GM12865 (cell line): ENCODE measurements at places on chromosomes 4 and X.

DNA sequence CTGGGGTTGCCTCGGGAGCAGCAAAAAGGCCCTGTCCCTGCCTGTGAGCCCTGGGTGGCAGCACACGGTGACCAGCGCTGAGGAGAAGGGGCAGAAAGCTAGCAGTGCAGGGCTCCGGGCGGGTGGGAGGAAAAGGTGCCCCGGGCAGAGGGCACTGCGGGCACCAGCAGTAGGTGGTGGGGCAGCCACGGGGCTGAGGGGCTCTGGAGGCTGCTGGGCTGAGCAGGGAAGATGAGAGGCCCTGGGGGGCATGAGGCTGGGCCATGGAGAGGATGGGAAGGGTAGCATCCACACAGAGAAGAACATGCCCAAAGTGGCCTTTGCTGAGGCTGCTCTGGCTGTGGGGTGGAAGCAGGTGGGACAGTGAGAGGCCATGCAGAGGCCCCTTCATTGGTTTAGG is 67.5 kb upstream of the NKX1-1 start:
- no peak for DNase-seq

DNA sequence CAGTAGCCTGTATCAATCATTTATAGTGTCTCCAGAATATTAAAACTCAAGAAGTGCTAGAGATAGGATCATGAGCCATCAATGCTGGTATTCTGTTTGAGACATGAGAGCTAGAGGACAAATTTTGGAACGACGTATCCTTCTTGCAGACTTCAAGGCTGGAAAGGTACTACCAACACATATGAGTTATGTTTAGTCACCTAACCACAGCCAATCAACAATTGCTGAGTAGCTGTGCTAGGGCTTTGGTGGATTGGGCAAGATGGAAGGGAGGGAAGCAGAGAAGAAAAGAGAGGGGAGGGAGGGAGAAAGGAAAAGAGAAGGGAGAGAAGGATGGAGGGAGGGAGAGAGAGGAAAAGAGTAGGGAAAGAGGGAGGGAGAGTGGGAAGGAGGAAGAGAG is 21.6 kb upstream of the RAI2 start:
- no peak for DNase-seq

- DNase-seq: no peak
These were observed 47.2 kb downstream of the SLC34A2 start for GRCh38 chr4:25702848-25703247.

GRCh38 chr4:91362125-91362524 is 941.6 kb upstream of the GRID2 start:
- DNase-seq: no peak

DNA sequence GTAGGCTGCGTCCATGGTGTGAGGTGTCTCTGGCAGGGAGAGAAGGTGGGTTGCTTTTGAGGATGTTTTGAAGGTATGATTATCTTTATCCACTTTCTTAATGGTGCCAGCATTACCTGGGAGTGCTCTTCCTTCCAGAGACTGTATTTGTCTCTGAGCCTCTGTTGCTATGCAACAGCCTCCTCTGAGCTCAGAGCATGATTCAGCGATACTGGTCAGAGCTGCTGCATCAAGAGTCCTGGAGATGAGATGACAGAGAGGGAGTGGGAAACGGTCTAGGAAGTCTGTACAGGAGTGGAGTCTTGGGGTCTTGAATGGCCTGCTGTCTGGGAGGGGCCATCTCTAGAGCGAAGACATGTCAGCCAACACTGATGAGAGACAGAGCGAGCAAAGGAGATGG is 104.4 kb upstream of the RAB40AL start:
- no peak for DNase-seq

- DNase-seq: no peak
These were observed 46.4 kb downstream of the CPLX1 start for GRCh38 chr4:779555-779954.

- no peak for DNase-seq
These were observed 26.7 kb downstream of the SMARCA1 start for GRCh38 chrX:129496625-129497024.

DNA sequence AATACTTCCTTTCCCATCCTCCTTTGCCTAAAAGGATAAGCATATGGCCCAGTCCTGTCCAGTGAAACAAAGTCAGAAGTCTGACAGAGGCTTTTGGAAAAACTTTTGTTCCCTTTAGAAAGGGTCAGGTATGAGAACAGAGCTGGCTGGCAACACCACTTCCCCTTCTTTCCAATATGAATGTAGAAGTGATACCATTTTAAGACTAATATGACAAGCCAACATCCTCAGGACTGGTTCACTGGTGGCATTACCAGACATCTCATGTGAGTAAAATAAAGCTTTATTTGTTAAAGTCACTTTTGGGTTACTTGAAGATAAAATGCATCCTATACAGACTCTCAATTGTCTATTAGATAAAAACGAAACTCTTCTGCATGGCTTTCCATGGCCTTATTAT is 83.6 kb upstream of the PTCHD1 start:
- no peak for DNase-seq

- no peak for DNase-seq
These were observed 194.7 kb upstream of the CXorf51B start for GRCh38 chrX:146614663-146615478.

DNA sequence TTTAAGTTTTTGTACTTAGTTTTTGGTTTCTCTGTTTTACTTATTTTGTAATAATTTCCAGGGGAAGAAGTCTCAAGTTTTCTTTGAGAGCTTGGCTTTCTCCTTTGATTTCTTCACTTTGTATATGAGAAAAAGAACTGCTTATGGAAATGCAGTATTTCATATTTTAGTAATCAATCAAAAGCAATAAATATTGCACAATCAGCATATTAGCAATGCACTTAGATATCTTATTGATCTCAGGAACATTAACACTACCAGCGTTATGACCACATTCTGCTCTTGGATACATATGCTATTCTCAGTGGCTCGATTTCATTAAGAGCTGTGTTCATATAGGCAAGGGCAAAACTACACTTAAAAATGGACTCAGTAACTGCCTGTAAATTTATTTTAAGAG is 381.0 kb upstream of the DMD start:
- DNase-seq: no peak

DNA sequence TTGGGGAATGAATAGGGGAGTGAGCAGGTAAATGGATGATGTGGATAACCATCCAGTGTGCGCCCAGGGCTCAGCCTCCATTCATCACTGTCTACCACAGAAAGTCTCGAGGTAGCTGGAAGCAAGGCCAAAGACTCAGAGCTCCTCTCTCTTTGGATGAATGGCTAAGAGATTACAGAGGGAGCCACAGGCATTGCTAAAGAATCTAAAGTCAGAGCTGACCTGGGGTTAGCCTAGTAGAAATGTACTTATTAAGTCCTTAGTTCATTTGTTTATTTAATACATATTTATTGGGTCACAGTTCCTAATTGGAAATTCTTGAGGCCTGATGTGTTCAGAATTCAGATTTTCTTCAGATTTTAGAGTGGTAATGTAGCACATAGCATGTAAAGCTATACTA is 88.7 kb upstream of the HPF1 start:
- no peak for DNase-seq

DNA sequence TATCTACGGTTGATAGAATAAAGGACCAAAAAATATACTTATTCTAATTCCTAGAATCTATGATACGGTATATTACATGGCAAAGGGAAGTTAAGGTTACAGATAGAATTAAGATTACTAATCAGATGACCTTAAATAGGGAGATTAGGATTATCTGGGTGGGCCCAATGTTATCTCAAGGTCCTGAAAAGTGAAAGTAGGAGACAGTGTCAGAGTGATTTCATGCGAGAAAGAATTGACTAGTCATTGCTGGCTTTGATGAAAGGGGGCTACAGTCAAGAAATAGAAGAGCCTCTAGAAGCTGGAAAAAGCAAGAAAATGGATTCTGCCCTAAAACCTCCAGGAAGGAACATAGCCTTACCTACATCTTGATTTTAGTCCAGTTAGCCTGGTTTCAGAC is 176.9 kb upstream of the PPP1R2C start:
- peak; percentile 27 for DNase-seq

DNA sequence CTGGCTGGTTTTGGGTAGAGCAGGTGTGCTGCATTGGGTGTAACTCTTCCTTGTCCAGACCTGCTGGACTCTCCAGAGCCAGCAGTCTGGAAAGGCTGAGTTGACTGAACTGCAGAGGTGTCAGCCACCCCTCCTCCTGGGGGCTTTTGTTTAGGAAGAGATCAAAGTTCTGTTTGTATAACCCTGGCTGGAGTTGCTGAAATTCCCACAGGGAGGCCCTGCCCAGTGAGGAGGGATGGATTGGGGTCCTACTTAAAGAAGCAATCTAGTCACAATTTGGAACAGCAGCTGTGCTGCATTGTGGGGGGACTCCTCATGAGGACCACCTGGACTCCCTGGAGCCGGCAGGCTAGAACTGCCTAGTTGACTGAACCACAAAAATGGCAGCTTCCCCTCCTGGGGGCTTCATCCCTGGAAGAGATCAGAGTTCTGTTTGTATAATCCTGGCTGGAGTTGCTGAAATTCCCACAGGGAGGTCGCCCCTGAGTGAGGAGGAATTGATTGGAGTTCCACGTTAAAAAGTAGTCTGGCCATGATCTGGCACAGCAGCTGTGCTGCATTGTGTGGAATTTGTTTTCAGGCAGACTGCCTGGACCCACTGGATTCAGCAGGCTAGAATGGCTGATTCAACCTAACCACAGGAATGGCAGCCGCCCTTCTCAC is 264.9 kb upstream of the ZC4H2 start:
- no peak for DNase-seq

- no peak for DNase-seq
These were observed 1121.2 kb downstream of the RAPGEF2 start for GRCh38 chr4:160224049-160224448.

DNA sequence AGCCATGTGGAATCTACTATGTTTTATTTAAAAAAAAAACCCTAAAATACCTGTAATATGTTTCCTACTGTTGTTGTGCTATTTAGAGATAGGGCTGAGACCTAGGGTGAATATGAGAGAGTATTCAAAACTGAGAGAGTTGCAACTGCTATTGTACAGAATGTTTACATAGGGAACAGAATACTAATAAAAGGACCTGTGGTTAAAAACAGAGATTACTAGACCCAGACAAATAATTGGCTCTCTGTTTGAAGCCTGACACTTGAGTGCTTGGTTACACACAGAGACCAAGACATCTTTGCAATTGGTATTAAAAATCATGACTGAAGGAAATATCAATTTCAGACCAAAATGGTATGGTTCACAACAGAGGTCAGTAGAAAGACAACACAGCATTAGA is 278.9 kb upstream of the GIMD1 start:
- no peak for DNase-seq

DNA sequence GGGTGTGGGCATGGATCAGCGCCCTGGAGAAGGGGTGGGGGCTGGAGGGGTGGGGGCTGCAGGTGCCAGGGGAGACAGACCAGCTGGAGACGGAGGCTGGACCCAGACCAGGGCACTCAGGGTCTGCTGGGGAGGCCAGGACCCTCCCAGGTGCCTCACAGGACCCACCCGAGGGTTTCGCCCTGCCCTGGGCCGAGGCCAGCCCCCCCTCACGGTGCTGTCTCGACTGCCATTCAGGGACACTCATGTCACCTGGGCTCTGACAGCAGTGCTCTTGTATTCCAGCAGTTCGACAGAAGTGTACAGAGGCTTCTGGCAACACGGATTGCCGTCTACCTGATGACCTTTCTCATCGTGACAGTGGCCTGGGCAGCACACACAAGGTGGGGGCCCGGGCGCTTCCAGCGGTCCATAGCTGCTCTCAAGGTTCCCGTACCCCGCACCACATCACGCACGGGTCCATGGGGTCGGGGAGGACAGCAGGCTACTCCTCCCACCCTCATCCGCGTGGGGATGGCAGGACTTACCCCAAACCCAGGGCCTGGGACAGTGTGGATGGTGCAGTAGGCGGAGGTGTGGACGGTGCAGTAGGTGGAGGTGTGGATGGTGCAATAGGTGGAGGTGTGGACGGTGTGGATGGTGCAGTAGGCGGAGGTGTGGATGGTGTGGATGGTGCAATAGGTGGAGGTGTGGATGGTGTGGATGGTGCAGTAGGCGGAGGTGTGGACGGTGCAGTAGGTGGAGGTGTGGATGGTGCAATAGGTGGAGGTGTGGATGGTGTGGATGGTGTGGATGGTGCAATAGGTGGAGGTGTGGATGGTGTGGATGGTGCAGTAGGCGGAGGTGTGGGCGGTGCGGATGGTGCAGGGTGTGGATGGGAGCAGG is 18.1 kb downstream of the TMEM175 start:
- no peak for DNase-seq

DNA sequence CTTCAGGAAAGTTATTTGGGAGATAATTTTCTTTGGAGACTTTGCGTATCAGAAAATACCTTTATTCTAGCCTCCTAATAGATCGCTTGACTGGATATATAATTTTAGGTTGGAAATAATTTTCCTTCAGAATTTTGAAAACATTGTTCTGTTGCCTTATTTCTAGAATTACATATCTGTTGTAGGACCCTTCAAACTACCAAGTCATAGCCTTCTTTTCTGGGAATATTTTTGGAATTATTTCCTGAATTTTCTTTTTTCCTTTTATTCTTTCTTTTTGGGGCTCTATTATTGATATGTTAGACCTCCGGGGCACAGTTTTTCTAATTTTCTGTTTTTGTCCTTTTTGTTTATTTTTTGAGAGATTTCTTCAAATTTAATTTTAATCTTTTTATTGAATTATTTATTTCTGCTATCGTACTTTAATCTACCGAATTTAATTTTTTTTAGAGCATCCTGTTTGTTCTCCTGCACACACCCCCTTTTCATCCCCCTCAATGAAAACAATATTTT is 100.5 kb downstream of the KDM6A start:
- DNase-seq: no peak

DNA sequence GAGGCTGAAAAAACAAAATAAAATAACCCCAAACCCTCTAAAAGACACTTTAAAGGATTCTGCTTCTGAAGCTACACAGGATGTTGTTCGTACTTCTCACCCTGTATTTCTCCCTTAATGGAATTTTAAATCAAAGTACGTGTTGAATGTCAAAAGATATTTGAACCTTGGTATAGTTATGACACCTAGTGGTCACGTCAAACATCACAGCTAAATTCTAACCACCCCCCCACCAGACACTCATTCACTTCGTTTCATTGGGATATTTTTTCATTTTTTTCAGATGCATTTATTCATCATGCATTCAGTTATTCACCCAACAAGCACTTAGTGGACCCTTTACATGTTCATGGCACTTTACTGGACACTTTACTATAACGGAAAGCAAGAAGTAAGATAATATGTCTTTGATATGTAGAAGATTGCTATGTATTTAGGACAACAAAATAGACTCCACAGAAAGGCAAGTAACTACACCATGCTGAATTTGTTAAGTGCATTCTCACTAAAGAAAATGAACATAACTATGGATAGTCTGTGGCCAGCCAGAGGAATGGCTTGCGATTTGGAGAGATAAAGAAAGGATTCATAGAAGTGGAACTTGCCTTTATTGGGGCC is 62.5 kb upstream of the GPR174 start:
- DNase-seq: peak; percentile 66

GRCh38 chr4:124066595-124066994 is 645.9 kb downstream of the ANKRD50 start:
- no peak for DNase-seq

- DNase-seq: peak; percentile 8
These were observed 26.4 kb downstream of the KIAA1210 start for GRCh38 chrX:119101168-119101567.

DNA sequence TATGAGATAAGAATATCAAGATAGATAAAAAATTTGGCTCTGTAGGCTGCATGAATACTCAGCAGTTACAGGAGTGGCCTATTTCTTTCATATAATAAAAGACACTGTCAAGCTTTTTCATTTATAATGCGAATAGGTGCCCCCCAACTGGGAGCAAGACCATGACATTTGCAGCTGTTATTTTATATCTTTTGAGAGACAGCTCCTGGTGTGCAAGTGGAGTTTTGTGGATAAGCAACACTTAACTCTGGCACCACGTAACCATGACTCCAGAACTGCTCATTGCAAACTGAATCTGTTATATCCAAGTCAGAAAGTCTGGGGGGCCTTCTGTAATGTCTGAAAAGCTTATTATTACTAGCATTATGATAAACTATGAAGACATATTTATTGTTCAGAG is 1372.4 kb downstream of the C4orf33 start:
- no peak for DNase-seq
